ENCODE measurements at places on chromosomes 16 and 17. TPM values are rescaled to one million over a fixed set of nuclear protein-coding genes. Genes with fewer than 3 reads are reported as not detected.

Gene DUSP3
- total RNA-seq = 184 TPM

Gene NPIPA5
- 6.8 TPM for total RNA-seq

Gene KIF19
- total RNA-seq = not detected

Gene IRX3
- total RNA-seq = 19.0 TPM

Gene HIGD1B
- 5.6 TPM for total RNA-seq

Gene KRT23
- not detected for total RNA-seq

Gene NOL11
- total RNA-seq = 40.9 TPM

Gene KAT8
- 102 TPM for total RNA-seq

DNA sequence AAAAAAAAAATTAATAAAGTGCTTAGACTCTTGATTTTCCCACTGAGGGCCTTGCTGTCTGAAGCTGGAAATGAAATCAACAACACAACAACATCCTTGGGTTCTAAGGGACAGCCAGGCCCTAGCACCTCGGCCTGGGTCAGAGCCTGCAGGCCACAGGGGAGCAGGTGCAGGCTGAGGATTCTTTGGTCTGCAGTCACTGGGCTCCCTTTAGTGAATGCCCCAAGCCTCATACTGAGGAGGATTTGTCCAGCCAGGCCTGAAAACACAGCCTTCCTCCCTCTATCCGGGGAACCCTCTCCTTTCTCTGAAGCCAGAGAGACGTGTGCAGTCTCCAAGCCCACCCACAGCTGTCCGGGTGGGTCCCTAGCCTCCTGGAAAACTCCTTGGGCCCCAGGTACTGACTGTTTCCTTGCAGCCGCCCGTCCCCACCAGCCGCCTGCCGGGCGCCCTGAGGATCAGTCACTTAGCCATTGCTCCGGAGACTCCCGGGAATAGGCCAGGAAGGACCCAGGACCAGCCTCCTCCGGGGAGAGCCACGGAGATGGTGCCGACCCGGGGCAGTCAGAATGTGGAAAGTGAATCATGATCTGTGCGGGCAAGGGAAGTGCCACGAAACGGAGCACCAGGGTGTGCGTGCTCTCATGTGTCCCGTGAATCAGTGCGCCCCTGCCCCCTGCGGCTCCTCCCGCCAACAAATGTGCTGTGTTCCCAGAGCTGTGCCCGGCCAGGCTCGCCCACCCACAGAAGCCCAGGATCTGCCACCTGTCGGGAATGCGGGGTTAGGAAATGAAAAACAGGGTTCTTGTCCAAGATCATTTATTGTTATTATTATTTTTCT is 91.0 kb downstream of the RTN4RL1 start:
- no peaks in the 10 kb centered on the region for H3K27me3 ChIP-seq
- H3K4me1 ChIP-seq = peaks cover 9% of the 10 kb centered on the region

- H3K27me3 ChIP-seq = no peaks in the 10 kb centered on the region
- H3K4me1 ChIP-seq = peaks cover 50% of the 10 kb centered on the region
- no peak overlapping the region for H3K27ac ChIP-seq
- no peak for DNase-seq
- H3K36me3 ChIP-seq = no peaks in the 10 kb centered on the region
These were observed 51.4 kb upstream of the SLC25A19 start for GRCh38 chr17:75340631-75341030.

DNA sequence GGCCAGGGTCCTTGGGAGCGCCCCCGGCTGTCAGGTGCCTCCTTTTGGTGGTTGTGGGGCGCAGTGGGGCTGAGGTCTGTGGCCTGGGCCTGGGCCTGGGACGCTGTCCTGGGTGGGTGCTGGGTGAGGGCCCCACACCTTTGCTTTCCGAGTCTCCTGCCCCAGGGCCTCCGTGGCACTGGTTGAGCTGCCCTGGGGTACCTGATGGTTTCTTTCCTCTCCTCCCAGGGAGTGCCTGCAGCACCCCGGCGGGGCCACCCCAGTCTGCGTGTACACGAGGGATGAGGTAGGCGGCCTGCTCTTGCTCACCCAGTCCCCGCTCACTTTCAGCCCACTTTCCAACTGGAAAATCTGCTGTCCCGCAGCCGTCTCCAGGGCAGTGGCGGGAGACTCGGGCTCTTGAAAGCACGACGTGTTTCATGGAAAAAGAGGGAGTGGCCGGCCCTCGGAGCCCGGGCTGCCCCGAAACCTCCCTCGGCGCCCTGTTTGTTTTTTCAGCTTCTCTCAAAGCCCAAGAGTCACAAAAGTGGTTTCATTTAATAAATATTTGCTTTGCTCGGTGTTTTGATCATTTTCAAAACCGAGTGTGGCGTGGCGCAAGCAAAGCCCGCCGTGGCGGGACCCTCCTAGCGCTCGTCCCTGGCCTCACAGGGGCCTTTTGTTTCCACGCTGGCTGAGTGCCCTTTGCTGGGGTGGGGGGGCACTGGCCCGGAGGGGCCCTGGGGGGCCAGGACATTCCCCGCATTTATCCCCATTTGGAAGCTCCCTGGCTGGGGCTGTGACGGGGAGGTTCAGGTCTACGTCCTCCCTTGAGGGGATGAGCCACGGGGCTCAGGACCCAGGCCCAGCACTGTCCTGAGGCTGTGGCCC is 17.4 kb downstream of the ASPSCR1 start:
- no peaks in the 10 kb centered on the region for H3K27me3 ChIP-seq
- peaks cover 17% of the 10 kb centered on the region for H3K4me1 ChIP-seq
- no peak for DNase-seq
- no peak overlapping the region for H3K4me3 ChIP-seq
- H3K36me3 ChIP-seq = peaks cover 4% of the 10 kb centered on the region
- H3K27ac ChIP-seq = no peak overlapping the region

DNA sequence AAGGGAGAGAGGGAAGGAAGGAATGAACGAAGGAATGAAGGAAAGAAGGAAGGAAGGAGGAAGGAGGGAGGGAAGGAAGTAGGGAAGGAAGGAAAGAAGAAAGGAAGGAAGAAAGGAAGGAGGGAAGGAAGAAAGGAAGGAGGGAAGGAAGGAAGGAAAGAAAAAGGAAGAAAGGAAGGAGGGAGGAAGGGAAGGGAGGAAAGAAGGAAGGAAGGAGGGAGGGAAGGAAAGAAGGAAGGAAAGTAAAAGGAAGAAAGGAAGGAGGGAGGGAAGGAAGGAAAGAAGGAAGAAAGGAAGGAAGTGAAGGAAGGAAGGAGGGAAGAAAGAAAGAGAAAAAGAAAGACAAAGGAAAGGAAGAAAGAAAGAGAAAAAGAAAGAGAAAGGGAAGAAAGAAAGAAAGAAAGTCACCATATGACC is 442.4 kb downstream of the RBFOX1 start:
- no peaks in the 10 kb centered on the region for H3K4me1 ChIP-seq
- H3K36me3 ChIP-seq = no peaks in the 10 kb centered on the region
- H3K4me3 ChIP-seq = no peak overlapping the region
- no peak for DNase-seq
- H3K27me3 ChIP-seq = no peaks in the 10 kb centered on the region
- H3K27ac ChIP-seq = no peak overlapping the region

GRCh38 chr17:27651411-27652345 is 20.7 kb downstream of the LGALS9 start:
- H3K27me3 ChIP-seq = no peaks in the 10 kb centered on the region
- no peak overlapping the region for H3K27ac ChIP-seq
- peaks cover 14% of the 10 kb centered on the region for H3K4me1 ChIP-seq
- H3K4me3 ChIP-seq = no peak overlapping the region

DNA sequence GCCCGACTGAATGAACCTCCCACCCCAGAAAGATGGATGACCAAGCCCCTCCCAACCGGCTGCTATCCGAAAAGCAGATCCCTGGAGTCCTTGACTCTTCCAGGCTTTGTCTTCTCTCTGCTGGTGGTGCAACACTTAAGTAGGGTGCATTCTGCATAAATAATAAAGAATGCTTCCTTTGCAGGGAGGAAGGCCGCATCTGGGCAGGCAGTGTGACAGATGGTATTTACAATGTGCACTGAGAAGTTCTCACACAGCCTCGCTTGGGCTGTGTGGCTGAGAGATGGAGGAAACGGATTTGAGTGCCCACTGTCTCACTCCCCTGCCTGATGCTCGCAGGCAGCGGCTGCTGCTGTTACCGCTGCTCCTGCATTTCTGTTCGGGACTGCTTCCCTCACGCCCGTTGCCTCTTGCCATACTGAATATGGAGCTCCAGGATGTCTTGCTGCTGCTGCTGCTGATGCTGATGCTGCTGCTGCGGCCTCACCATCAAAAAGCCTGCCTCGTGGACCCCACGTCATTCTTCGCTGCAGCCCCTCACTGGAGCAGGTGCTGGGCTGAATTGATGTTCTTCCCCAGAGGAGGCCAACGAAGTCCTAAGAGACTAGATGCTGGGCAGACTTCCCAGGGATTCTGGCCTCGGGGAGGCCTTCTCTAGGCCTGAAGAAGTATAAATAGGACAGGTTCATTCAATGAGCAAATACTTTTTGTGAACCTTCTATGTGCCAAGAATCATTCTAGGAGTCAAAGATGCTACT is 7.1 kb upstream of the RHBDL3 start:
- no peaks in the 10 kb centered on the region for H3K4me1 ChIP-seq
- no peak for DNase-seq
- no peak overlapping the region for H3K4me3 ChIP-seq
- H3K27ac ChIP-seq = no peak overlapping the region
- H3K27me3 ChIP-seq = no peaks in the 10 kb centered on the region

DNA sequence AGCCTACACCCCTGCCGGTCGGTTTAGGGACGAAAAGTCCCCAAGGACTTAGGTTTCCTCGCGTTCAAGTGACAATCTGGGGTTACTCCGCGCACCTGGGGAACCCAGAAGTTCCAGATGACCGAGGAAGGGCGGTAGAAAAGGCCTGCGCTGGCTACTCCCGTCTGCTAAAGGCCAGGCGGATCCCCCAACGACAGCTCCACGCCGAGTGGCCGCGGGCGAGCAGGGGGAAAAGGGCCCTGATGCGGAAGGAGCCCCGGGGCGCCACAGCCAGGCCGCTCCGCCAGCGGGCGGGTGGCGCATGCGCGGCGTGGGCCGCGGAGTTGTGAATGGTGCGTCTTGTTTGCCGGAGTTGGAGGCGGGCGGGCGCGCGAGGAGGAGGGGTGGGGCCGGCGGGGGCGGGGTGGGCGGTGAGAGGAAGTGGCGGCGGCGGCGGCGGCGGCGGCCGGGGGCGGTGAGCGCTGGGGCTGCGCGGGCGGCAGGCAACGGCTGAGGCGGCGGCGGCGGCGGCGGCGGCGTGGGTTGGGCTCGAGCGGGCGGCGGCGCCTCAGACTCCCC is at the start of gene CBFB:
TSS of gene CBFB (plus strand) at position 454 of the 558 bp plus-strand sequence. CDS start 259 bp downstream, outside the sequence.
- peak within 1 kb of the TSS; percentile 98 for H3K27ac ChIP-seq
- H3K27me3 ChIP-seq = no peaks in the 10 kb centered on the region
- H3K4me3 ChIP-seq = peak within 1 kb of the TSS; percentile 80
- no peaks in the 10 kb centered on the region for H3K36me3 ChIP-seq

DNA sequence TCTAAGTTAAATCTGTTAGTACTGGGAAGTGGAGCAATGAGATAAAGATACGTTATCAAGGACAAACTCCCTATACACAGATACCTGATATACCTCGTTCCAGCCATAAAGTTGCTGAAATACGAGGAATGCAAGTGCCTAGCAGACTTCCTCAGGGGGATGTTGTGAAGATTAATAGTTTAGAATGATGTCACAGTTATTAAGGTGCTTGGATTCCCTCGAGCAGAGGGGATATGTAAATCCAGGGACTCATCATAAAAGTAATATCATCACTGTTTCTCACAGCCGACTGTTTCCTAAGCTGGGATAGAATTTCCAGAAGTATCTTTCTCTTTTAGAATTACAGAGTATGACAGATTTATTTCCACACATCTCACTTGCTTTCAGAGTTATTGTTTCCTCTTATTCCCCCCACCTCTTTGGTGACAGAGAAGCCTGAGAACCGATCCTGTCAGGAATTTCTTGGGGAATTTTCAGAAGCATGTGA is 28.4 kb upstream of the ZFHX3 start:
- H3K27me3 ChIP-seq = no peaks in the 10 kb centered on the region
- peaks cover 3% of the 10 kb centered on the region for H3K4me1 ChIP-seq
- no peaks in the 10 kb centered on the region for H3K36me3 ChIP-seq
- peak overlapping the region; percentile 10 for H3K27ac ChIP-seq
- no peak for DNase-seq

GRCh38 chr17:62827746-62828485 is 19.8 kb upstream of the MARCHF10 start:
- H3K27me3 ChIP-seq = no peaks in the 10 kb centered on the region
- H3K36me3 ChIP-seq = no peaks in the 10 kb centered on the region
- no peaks in the 10 kb centered on the region for H3K4me1 ChIP-seq
- no peak overlapping the region for H3K27ac ChIP-seq
- no peak overlapping the region for H3K4me3 ChIP-seq

DNA sequence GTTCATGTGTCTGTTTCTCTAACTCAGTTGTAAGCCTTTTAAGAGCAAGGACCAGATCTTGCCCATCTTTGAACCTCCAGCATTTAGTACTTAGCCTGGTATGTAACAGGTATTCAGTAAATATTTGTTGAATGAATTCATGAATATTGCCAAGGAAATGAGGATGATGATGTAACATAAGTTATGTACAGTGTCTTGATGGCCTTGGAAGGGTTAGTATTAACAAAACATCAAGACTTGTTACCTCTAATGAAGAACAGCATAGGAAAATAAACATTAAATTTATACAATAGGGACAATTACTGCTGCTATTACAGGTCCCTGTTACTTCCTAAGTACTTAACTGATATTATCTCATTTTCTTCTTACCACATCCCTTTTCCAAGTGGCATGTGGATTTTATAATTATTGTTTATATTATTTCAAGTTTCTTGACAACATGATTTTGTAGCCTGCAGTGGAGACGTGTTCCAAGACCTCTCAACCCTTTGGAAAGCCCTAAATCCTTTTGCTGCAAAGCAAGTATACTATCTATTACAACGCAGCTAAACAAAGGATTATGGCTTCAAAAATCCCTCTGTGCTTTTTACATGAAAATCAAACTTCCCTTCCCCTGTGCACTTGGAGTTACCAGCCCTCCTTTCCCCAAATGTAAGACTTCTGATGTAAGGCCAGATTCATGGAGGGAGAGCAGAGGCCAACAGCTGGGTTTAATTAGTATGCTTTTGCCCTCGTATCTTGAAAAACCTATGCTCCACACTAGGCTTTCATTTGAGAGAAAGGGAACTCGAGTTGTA is 77.4 kb upstream of the SMIM36 start:
- H3K27me3 ChIP-seq = no peaks in the 10 kb centered on the region
- H3K27ac ChIP-seq = no peak overlapping the region
- DNase-seq = no peak

GRCh38 chr17:418421-418751 is 65.8 kb upstream of the RPH3AL start:
- H3K36me3 ChIP-seq = no peaks in the 10 kb centered on the region
- no peaks in the 10 kb centered on the region for H3K4me1 ChIP-seq

DNA sequence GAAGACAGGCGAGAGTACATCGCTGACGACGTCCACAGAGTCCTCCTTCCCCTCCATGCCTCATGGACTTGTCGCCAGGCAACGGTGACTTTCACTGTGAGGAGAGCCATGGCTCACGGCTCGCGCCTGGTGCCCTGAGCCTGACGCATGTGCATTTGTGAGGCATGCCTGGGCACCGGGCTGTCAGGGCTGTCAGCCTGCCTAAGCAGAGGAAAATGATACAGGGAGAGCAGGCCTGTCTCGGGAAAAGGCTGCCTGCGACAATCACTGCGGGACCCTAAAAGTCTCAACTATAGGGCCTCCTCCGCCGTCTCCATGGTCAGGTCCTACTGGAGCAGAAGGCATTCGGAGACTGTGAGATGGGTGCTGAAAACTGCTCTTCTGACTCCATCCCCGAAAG is 135.5 kb upstream of the WSB1 start:
- H3K4me3 ChIP-seq = no peak overlapping the region
- no peaks in the 10 kb centered on the region for H3K27me3 ChIP-seq
- H3K27ac ChIP-seq = no peak overlapping the region
- no peaks in the 10 kb centered on the region for H3K4me1 ChIP-seq
- no peaks in the 10 kb centered on the region for H3K36me3 ChIP-seq

All from gastrocnemius medialis (tissue), 4 donors.